ENCODE measurements at places on chromosomes 16 and 17.

DNA sequence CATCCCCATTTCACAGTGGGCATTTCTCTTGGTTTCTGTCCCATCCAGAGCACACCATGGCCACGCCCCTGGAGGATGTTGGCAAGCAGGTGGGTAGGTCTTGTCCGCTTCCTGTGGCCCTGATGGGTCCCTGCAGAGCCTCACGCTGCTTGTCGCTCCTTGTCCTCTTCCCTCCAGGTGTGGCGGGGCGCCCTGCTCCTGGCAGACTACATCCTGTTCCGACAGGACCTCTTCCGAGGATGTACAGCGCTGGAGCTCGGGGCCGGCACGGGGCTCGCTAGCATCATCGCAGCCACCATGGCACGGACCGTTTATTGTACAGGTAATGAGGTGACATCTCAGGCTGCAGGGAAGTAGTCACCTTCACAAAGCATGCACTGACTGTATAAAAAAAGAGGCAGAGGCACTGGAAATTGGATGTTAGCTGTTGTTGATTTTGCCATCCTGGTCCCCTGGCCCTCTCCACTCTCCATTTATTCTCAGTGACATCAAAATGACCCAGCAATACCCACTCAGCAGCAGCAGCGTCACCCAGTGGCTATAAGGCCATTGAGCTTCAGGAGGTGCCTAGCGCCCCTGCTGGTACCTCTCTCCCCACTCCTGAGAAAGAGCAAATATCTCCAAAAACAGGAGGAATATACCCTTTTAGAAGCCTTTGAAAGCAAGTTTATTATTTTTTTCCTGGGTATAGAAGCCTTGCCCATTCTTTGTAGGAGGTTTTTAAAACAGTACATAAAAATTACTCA lies 13.7 kb downstream of the METTL22 start:
- DNase-seq, result peak; percentile 25

GRCh38 chr17:4562015-4562969 lies 1.9 kb upstream of the GGT6 start:
- DNase-seq, result peak; percentile 41

GRCh38 chr17:49495842-49496182 lies 719 bp downstream of the NGFR start:
- no peak for DNase-seq

DNA sequence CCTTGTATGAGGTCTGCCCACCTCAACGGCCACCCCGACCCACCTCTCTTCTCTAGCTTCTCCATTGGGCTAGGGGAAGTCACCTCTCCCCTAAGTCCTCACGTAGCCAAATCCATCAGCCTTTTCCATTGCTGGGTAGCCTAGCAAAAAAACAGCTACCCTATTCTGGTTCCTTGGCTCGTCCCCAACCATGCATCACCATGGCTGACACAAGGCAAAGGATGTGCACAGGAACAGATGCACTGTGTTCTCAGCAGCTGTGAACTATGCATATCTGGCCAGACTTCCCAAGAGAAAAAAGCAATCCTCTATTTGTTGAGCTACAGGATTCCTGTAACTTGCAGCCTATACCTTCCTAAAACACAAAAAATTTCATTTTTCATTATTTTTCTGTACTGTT lies 22.0 kb upstream of the FLCN start:
- no peak for DNase-seq

DNA sequence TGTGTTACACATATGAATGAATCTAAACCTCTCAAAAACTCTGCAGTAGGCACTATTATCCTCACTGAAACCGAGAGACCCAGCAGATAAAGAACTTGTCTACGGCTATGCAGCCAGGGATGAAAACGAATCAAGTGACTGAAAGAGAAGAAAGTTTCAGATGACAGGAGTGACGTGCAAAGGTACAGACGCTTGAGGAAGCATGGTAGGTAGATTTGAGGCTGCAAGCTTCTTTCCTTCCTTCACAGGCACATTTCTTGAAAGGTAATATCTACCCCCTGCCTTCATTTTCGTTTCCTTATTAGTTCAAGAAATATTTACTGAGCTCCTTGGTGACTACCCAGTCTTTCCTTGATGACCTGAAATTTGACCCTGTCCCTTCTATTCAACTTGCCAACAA lies 211.5 kb upstream of the AXIN2 start:
- DNase-seq, result no peak

GRCh38 chr16:65226077-65226476 lies 104.2 kb upstream of the CDH11 start:
- no peak for DNase-seq

GRCh38 chr16:87474566-87474996 lies 18.2 kb downstream of the ZCCHC14 start:
- DNase-seq, result no peak

DNA sequence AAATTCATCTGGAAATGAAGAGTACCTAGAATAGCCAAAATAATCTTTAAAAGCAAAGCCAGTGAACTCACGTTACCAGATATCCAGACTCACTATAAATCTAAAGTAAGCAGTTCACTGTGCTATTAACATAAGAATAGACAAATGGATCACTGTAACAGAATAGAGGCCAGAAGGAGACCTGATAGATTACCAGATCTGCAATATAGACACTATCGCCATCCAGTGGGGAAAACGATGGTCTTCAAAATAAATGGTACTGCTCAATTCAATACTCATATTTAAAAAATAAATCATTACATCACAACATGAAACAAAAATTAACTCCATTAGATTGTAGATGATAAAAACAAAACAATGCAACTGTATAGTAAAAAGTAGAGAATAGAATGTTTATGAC lies 158.6 kb upstream of the CDH8 start:
- peak; percentile 2 for DNase-seq
